ENCODE measurements at places on chromosomes 2 and 18.

GRCh38 chr2:68921646-68922045, 31.0 kb downstream of the GKN2 start:
- DNase-seq, result no peak

DNA sequence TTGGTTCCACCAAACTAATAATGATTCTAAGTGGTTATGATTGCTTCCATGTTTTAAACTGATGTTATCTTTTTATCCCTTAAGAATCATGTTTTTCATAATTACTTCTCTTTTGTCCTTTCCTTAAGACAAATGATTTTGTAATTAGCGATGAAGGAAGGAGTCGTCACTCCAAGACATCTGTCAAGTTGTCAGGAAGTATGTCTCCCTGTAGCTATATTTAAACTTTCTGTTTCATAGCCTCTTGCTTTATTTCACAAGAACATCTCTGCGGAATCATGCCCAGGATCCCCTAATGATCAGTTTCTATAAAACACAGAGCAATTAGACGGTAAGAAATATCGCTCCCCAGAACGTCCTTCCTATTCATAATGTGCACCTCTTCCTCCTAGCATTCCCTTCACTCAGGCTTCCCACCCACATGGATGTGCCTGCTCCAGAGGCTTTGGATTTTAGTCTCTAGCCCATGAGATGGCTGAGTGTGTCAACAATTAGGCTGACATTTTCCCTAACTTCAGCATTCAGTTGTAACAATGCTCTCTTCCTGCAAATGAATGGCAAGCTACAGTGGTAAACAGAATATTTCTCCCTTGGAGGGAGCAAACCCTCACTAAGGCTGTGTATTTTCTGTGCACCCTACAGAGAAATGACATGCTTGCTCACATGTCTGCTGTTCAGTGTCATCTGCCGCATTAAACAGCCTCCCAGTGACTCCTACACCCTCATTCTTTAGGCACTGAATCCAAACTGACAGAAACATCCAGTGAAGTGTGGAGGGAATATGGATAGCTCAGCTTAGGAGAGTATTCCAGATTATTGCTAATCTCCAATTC, 879.6 kb upstream of the CELF4 start:
- no peak for DNase-seq

GRCh38 chr2:111117598-111118480, 2.9 kb upstream of the BCL2L11 start:
- DNase-seq, result no peak

- no peak for DNase-seq
Measured at GRCh38 chr2:234137400-234138014, 87.0 kb downstream of the SPP2 start.

- DNase-seq, result no peak
Measured at GRCh38 chr2:196555726-196556125, 83.8 kb upstream of the CCDC150 start.

DNA sequence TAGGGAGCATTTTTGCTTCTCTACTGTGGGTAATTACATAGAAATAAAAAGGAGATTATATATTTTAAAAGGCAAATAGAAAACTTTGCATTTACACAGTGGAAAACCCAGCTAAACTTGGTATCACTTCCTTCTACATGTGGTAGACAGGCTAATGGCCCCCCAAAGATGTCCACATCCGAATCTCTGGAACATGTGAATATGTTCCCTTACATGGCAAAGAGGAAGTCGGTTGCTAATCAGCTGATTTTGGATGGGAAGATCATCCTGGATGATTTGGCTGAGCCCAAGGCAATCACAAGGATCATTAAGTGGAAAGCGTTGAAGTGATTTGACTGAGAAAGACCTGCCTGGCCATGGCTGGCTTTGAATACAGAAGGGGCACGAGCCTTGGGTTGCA, 26.2 kb downstream of the CREG2 start:
- no peak for DNase-seq

- no peak for DNase-seq
Measured at GRCh38 chr18:62500966-62501591, 21.7 kb upstream of the ZCCHC2 start.

DNA sequence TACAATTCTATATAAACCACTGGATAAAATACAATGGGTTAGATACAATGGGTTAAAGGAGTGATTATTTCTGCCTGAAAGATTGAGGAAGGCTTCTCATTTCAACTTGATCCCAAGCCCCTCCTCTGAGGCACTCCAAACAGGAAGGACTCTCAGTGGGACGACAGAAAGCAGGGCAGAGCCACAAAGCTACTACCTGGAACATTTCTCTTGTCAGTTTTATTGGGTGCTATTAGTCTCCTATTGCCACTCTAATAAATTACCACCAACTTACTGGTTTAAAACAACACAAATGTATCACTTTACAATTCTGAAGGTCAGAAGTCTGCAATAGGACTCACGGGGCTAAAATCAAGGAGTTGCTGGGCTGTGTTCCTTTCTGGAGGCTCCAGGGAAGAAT, 146.7 kb downstream of the MREG start:
- no peak for DNase-seq

DNA sequence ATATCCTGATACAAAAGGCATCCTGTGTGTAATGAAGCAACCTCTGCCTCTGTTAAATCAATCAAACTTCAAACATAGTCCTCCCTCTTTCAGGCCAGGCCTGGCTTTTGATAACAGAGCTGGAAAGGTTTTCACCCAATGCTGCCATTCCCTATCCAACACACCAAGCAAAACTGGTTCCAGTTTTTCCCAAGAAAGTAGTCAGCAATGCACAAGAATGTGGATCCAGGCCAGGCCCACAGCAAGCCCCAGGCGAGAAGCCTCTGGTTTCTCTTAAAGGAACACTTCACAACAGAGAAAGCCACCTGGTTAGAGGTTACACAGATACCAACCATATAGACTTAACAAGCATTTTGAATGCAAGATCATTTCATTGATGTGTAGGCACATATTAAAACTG, 49.2 kb upstream of the CCDC150 start:
- no peak for DNase-seq

DNA sequence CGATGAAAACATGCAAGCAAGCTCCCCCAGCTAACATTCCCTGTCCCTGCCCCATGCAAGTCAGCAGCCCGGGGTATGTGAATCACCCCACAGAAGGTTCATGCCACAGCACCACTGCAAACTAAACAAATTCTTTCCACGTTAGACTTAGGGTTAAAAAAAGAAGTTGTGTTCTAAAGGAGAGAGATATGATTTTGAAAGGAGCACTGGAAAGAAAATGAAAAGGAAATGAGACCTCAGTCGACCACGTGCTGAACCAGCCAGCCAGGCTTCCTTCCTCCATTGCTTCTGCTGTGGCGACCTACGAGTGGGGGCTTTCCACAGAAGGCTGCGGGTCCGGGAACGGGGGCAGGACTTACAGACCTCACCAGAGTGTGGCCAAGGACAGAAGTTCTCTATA, 52.0 kb downstream of the ARL4C start:
- no peak for DNase-seq

GRCh38 chr18:53944721-53945120, 279.7 kb downstream of the MBD2 start:
- DNase-seq, result no peak

DNA sequence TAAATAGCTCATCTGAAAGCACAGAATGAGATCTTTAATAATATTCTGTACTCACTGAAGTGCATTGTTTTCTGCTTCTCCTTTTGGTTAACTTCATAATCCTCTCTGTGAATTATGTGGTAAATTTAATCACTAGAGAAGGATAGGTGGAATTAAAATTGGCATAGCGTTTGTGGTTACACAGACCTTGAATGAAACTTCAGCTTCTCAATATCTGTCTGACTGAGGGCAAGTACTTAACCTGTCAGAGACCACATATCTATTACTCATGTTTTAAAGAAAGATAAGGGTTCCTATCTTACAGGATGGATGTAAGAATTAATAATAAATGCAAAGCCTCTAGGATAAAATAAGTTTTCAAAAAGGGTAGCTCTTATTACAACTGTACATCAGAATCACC, 861.8 kb downstream of the TRIB2 start:
- no peak for DNase-seq

DNA sequence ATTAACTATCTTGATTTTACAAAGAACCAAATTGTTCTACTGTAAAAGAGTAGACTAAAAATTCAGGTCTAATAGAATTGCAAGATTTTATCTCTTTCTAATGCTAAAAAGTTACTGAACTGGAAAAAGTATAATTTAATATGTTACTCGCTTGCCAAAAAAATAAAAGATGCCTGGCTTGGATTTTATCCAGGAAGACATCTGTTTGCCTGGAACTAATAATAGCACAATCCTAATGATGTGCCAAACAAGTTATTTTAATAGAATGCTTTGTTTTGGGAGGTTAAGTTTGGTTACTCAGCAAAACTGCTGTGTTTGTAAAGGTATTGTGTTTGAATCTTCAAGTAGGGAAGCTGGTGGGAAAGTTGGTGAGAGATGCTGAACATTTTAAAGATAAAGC, 19.4 kb upstream of the ZSWIM2 start:
- no peak for DNase-seq

GRCh38 chr2:42925742-42926433, 133.5 kb upstream of the HAAO start:
- no peak for DNase-seq

GRCh38 chr2:11377928-11378545, 33.6 kb upstream of the ROCK2 start:
- DNase-seq, result no peak

- no peak for DNase-seq
Measured at GRCh38 chr2:119491776-119492525, 32.3 kb downstream of the SCTR start.

DNA sequence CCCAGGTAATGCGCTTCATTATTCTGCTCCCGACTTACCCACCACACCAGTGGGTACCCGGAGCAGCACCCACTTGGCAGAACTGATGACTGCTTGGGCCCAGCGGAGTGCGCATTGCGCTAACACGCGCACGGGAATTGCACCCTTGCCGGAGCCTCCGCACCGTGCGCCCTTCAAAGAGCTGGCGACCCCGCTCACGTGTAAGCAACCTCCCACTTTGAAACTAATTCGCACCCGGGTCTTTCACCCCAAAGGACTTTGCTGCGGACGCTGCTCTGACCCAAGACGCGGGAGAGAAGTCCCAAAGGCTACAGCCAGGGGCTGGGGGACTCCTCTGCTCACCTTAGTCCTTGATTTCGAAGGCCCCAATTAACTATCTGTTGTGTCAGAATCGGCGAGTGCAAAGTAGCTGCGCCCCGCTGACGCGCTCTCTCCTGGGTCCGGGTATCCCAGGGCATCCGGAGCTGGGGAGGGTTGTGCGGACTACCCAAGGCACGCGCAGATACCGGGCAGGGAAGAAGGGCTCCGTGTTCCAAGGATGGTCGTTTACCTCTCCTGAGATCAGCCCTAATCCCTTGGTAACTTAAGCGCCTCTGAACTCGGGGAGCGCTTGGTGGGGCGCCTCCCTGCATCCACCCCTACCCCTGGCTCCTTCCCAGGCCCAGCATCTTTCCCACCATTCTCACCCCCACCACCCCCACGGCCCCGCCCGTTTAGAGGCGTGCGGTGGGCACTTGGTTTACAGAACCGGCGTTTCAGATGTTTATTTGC, 13.1 kb upstream of the SATB2 start:
- no peak for DNase-seq

GRCh38 chr2:112728378-112729175, 7.8 kb downstream of the NT5DC4 start:
- no peak for DNase-seq

DNA sequence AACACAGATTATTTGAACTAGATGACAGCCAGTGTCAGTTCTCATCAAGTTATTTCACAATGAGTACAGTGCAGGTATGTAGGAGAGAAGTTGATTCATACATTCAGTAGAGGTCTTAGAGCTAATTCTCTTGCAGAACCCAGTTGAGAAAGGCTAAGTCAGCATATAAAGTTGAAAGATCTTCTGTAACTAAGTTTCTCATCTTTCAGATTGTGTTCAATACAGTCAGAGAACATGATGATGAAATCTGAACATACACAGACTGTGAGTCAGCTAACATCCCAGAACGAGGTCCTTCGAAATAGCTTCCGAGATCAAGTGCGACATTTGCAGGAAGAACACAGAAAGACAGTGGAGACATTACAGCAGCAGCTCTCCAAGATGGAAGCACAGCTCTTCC, 41.9 kb upstream of the LIMS1 start:
- no peak for DNase-seq

DNA sequence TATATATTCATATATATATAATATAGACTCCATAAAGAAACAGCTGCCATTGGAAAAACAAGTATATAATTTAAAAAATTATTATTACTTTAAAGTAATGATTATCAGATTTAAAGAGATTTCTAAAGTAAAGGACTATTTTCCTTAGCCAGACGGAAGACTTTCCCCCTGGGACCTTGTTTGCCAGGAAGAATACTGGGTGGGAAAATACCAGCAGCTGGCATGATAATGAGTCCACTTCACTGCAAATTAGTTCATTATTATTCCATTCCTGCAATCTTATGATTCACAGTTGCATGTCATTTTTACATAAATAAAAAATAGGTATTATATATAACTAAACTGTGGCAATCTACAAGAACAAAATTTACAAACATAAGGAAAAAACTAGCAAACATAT, 339.8 kb upstream of the CDH7 start:
- DNase-seq, result no peak

DNA sequence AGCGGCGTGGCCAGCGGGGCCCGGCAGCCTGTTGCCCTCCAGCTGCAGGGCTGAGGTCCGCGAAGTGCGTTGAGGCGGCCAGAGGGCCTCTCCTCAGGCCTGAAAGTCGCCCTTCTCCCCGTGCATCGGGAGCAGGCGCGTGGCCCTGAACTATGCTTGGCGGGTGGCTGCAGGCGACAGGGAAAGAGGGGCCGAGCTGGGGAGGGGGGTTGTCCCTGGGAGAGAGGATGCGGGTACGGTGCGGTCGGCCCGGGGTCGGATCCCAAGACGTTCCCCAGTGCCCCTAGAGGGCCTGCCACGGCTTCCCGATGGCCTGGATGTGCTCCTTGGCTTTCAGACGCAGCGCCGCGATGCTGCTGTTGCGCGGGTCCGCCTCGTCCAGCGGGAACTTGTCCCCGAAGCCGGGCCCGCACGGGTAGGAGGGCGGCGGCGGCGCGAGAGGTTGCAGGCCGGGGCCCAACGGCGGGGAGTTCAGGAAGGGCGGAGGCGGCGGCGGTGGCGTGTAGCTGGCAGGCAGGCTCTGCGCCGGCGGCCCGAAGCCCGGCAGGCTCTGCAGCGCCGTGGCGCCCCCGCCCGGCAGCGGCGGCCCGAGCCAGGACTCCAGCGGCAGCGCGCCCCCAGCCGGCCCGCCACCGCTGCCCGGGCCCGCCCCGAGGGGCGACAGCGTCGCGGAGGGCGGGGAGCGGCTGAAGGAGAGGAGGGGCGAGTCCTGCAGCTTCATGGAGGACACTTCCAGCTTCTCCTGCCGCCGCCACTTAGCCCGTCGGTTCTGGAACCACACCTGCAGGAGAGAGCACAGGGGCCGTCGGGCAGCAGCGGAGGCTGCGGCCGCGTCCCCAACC, 4.3 kb downstream of the RAX start:
- no peak for DNase-seq

GRCh38 chr2:15953147-15953630, 12.8 kb downstream of the MYCN start:
- no peak for DNase-seq

- DNase-seq, result no peak
Measured at GRCh38 chr2:19819097-19820065, 82.4 kb downstream of the TTC32 start.
